Activated naive CD8-positive, alpha-beta T cell treated with anti-CD3 and anti-CD28 coated beads for 36 hours (primary cell): ENCODE measurements at places on chromosomes 2 and 18.

- no peak for DNase-seq
Observed at GRCh38 chr2:126864861-126865260, 33.8 kb upstream of the TEX51 start.

- no peak for DNase-seq
Observed at GRCh38 chr2:16717477-16717876, 51.8 kb upstream of the CYRIA start.

DNA sequence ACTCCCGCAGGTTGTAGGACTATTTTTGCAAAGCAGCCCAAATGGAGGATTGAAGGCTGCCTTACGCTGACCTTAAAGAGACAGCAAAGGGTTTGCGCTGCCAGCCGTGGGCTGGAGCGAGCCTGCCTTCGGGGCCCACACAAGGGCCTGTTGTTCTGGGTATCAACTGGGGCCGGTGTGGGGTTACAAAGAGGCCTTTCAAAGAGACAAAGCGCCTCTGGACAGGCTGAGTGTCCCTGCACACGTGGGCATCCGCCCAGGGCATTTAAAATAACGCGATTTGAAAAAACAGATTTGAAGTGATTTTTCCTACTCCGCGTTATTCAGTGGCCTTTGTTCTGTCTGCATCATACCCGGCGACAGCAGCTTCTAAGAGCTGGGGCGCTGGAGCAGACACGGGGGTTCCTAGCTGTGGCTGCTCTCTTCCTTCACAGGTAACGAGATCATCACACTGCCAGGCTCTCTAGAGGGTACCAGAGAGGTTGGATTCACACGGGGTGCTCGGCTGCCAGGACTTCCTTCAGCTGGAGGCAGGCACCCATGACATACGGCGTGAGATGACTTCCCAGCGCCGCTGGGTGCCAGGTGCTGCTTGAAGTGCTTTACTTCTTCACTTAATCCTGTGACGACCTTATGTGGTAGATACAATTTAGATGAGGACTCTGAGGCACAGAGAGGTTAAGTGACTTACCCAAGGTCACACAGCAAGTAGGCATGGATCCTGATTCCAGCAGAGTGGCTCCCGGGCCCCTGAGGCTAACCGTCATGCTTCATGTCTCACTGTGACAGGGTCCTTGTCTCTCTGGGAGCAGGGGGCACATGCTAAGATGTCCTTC is 32.2 kb downstream of the MAL start:
- no peak for DNase-seq

DNA sequence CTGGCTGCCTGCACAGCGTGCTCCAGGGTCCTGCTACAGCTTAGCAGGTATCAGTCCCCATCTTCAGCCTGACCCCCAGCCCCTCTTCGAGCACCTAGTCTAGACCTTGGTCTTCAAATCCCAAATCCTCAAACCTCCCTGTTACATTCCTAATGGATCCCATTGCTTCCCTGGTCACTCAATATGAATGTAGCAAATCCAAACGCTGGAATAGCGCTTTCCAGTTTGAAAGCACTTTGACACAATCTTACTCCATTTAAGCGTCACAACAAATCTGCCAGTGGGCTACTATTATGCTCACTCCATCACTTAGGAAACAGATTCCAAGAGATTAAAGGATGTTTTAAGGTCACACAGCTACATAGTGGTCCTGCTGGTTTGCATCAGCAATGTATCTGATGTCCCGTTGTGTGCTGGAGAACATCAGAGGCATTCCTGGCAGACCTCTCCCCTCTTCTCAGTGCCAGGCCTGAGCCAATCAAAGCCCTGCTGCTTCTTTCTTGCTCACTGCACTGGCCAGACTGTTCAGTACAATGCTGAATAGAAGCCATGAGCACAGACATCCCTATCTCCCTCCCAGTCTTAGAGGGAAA is 11.1 kb upstream of the INO80C start:
- DNase-seq = no peak

GRCh38 chr18:34928754-34929335 is 112.4 kb upstream of the MAPRE2 start:
- no peak for DNase-seq

DNA sequence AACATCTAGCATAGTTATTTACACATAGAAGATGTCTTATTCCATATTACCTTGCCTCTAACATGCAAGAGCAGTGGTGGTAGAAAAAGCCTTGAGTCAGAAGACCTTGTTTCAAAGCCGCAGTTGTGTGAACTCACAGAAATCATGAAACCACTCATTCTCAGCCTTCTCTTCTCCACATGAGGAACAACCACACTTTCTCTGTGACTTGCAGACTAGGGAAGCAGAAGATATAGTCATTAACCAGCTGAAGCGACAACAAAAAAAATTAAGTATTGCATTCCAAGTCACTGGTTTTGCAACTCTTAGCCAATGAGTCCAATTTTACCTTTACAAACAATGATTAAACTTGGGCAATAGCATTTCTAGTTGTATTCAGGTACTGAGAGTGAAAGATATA is 19.0 kb downstream of the TWSG1 start:
- no peak for DNase-seq

- DNase-seq = peak; percentile 52
Observed at GRCh38 chr18:80171054-80171872, 62.2 kb downstream of the ADNP2 start.

DNA sequence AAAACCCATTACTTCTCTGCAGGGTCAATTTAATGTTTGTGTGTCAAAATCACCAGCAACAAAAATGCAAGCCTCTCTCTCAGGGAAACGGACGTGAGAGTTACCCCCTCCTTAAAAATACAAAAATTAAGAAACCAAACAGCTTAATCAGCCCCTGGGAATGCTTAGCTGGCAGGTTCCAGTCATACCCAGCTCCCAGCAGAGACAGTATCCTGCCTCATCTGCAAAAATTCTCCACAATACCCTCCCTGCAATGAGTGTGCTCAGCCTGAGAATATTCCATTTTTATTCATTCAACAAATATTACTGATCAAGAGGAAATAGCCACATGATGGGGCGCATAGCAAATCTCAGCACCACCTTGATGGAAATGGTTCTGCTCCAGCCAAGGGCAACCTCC is 36.3 kb downstream of the ST8SIA5 start:
- DNase-seq = no peak

- DNase-seq = no peak
Observed at GRCh38 chr2:192030289-192030688, 164.4 kb downstream of the TMEFF2 start.
